ENCODE measurements at places on chromosomes 2 and 18. TPM values are rescaled to one million over a fixed set of nuclear protein-coding genes. Genes with fewer than 3 reads are reported as not detected.

KHK gene
- 3.1 TPM for total RNA-seq

DGKD gene
- total RNA-seq: 10.3 TPM

GALNT14 gene
- total RNA-seq: 10.4 TPM

RAB12 gene
- total RNA-seq: 61.5 TPM

LINC00305 gene
- 2.6 TPM for total RNA-seq

NDUFS1 gene
- total RNA-seq: 84.8 TPM

VWC2L gene
- not detected for total RNA-seq

C1GALT1C1L gene
- 0.47 TPM for total RNA-seq

FSHR gene
- not detected for total RNA-seq

MAP2 gene
- 8.8 TPM for total RNA-seq

REEP1 gene
- 0.06 TPM for total RNA-seq
